ENCODE measurements at places on chromosomes 1 and 21. TPM values are rescaled to one million over a fixed set of nuclear protein-coding genes. Genes with fewer than 3 reads are reported as not detected.
A peak's percentile ranks its signal among the peaks of the same experiment; 100 is the strongest.

Gene MAP3K21
- total RNA-seq, result 0.25 TPM

Gene CGN
- 2.0 TPM for total RNA-seq

Gene DYNLT5
- total RNA-seq, result 1.4 TPM

Gene IL12RB2
- total RNA-seq, result not detected

Gene PLA2G2A
- total RNA-seq, result not detected

Gene UAP1
- 34.1 TPM for total RNA-seq

Gene A3GALT2
- 0.71 TPM for total RNA-seq

Gene UTS2
- not detected for total RNA-seq

Gene KLHDC8A
- 125 TPM for total RNA-seq

Gene ROR1
- 11.3 TPM for total RNA-seq

- no peak overlapping the region for H3K4me3 ChIP-seq
- no peaks in the 10 kb centered on the region for H3K4me1 ChIP-seq
- H3K27me3 ChIP-seq, result no peaks in the 10 kb centered on the region
- no peaks in the 10 kb centered on the region for H3K36me3 ChIP-seq
Observed at GRCh38 chr1:241221319-241221718, 135.7 kb downstream of the RGS7 start.

DNA sequence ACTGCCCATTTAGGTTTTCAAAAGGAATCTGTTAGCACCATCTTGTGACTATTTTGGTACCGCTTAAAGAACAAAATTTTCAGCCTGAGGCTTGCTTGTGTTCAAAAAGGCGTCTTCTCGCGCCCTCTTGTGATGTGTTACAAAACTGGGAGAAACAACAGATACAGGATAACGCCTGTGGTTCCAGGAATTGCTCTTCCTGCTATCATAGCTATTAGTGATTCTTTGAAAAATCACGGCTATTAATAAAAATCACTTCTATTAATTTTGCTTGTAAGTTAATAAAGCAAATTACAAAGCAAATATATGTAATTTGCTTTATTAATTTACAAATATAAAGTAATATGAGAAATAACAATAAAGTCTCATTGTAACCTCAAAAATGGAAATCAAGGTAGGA is 82.2 kb upstream of the ABCD3 start:
- H3K27ac ChIP-seq, result no peak overlapping the region
- H3K27me3 ChIP-seq, result no peaks in the 10 kb centered on the region
- no peaks in the 10 kb centered on the region for H3K36me3 ChIP-seq
- peak; percentile 51 for DNase-seq
- no peaks in the 10 kb centered on the region for H3K4me1 ChIP-seq
- no peak overlapping the region for H3K4me3 ChIP-seq

- H3K27me3 ChIP-seq, result no peaks in the 10 kb centered on the region
- H3K36me3 ChIP-seq, result no peaks in the 10 kb centered on the region
- H3K4me3 ChIP-seq, result no peak overlapping the region
Observed at GRCh38 chr1:180494370-180494769, 8.0 kb downstream of the ACBD6 start.

GRCh38 chr1:91751275-91751674 is 134.7 kb downstream of the TGFBR3 start:
- H3K27ac ChIP-seq, result no peak overlapping the region
- no peak overlapping the region for H3K4me3 ChIP-seq
- H3K27me3 ChIP-seq, result no peaks in the 10 kb centered on the region

- no peaks in the 10 kb centered on the region for H3K4me1 ChIP-seq
- H3K36me3 ChIP-seq, result peaks cover 9% of the 10 kb centered on the region
- H3K27me3 ChIP-seq, result peaks cover 2% of the 10 kb centered on the region
- H3K27ac ChIP-seq, result no peak overlapping the region
- H3K4me3 ChIP-seq, result no peak overlapping the region
Observed at GRCh38 chr1:231272880-231273279, 31.9 kb downstream of the GNPAT start.

DNA sequence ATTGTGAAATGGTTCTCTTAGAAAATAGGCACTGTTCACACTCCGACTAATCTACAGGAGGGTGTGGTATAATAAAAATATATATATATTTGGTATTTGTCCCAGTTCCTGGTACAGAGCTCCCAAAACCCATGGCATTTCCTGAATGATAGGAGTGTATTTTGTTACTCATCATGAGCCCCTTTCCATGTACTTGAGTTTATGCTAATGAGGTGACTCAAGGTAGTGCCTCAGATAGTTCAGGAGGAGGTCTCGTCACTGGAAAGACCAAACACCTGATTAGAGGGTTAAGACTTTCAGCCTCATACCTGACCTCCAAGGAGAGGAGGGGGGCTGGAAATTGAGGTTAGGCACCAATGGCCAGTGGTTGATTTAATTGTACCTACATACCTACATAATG is 57.9 kb downstream of the TTC3 start:
- H3K36me3 ChIP-seq, result peaks cover under 1% of the 10 kb centered on the region
- H3K27ac ChIP-seq, result no peak overlapping the region
- no peaks in the 10 kb centered on the region for H3K27me3 ChIP-seq
- no peak for DNase-seq
- H3K4me3 ChIP-seq, result no peak overlapping the region

DNA sequence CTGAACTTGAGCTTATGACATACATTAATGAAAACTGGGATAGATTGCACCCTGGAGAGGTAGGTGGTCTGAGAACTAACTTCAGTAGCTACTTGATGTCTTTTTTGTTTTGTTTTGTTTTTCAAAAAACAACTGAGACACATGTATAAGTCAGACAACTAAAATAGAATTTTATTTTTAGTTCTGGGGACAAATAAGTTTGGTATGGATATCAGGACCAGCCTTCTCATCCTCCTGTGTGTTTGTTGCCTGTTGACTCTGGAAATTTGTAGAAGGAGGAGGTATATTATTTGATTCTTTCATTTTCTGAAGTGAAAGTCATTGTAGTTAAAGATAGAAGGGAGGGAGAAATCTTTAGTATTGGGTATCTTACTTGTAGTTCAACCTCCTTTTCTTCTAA is 41.5 kb downstream of the MTF2 start:
- H3K36me3 ChIP-seq, result peaks cover 4% of the 10 kb centered on the region
- DNase-seq, result no peak
- no peak overlapping the region for H3K4me3 ChIP-seq
- H3K27me3 ChIP-seq, result no peaks in the 10 kb centered on the region
- H3K27ac ChIP-seq, result no peak overlapping the region
- H3K4me1 ChIP-seq, result peaks cover 1% of the 10 kb centered on the region

GRCh38 chr21:39900491-39900890 is 33.3 kb downstream of the PCP4 start:
- no peak for DNase-seq
- no peak overlapping the region for H3K27ac ChIP-seq

DNA sequence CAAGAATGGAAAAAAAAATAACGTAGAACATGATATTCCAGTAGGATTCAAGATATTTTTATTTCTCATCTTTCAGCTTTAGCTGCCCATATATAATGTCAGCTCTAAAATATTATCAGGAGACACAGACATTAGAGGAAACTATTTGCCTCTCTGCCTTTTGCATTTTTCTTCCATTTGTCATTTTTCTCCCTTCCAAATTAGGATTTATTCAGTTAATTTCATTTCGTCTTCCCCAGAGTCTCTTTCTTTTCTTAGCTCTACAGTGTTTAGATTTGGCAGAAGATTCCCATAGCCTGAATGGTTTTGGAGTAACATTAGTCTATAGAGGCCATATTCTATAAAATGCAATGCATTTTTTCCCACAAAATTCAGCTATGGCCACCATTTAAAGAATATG is 5.1 kb upstream of the ENAH start:
- no peaks in the 10 kb centered on the region for H3K36me3 ChIP-seq
- H3K27ac ChIP-seq, result no peak overlapping the region
- no peak for DNase-seq
- H3K4me3 ChIP-seq, result no peak overlapping the region
- H3K27me3 ChIP-seq, result peaks cover 4% of the 10 kb centered on the region

- DNase-seq, result no peak
- H3K36me3 ChIP-seq, result no peaks in the 10 kb centered on the region
- peaks cover 4% of the 10 kb centered on the region for H3K27me3 ChIP-seq
- no peak overlapping the region for H3K4me3 ChIP-seq
- no peak overlapping the region for H3K27ac ChIP-seq
- H3K4me1 ChIP-seq, result peaks cover 19% of the 10 kb centered on the region
Observed at GRCh38 chr1:54064299-54064698, 10.9 kb downstream of the TCEANC2 start.

Data from glutamatergic neuron (in vitro differentiated cells).